ENCODE measurements at places on chromosomes 3 and 15.

- DNase-seq: no peak
Measured at GRCh38 chr3:14347110-14347509, 55.3 kb upstream of the SLC6A6 start.

DNA sequence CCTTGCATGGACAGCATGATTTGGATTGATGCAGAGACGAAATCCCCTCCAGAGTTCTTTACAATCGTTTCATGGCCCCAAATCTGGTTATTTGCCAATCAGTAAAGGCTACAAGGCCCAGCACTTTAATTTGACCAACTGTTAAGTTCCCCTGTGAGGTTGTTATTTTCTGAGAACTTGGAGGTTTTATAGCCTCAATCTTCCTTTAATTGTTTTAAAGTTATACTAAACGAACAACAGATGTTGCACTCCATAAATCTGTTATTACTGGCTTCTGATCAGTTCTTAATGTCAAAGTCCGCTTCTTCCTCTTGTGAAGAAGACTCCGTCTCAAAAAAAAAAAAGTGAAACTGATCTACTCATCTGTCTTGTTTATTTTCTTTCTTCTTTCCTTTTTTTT lies 30.8 kb downstream of the LARP6 start:
- no peak for DNase-seq

- no peak for DNase-seq
Measured at GRCh38 chr3:183775781-183776180, 49.6 kb downstream of the MAP6D1 start.

DNA sequence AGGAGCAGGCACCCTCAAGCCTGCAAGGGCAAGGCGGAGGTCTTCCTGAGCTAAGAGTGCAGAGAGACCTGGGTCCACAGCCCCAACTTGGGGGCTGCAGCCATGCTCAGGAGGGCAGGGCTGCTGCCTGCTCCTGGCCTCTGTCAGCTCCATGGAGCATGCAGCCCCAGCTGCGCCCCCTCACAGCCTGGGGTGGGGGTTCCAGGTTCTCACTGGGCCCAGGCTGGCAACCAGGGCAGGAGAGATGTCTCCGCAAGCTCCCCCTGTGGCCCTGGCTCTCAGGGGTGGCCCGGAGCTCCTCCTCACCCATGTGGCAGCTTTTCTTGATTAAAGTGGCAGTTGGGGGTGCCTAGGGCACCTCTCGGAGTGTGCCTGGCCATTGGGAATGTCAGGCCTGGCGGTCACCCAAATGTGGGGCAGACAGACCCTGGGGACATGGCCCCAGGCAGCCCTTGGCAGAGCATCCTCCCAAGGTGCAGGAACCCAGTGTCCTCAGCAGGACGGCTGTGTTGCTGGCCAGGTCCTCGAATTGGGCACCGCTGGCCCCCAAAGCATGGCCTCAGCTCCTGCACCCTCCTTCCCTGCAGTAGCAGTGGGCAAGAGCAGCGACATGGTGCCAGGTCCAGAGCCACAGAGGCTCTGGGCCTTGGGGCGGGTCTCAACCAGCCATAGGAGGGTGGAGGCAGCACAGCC lies 210.1 kb upstream of the MLF1 start:
- no peak for DNase-seq
